NCI-H2081 treated with DMSO at 0.1 percent for 48 hours (cell line): ENCODE measurements at places on chromosomes 1 and 21.

DNA sequence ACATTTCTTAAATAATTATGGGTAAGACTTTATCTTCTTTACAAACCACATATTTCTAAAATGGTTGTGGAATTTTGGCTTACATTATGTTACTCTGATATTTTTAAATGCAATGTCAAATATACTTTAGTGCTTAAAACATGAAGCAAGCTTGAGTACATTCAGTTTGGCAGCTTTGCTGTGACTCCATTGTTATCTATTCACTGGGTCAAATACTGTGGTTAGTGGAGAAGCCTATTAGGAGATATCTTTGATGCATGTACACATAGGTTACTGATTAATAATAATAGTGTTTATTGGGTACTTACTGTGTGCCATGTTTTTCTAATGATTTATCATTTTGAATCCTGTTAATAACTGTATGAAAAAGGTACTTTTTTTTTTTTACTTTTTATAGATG lies 520.4 kb upstream of the B3GALT2 start:
- DNase-seq, result no peak

- no peak for DNase-seq
Measured at GRCh38 chr1:177645491-177646190, 324.2 kb downstream of the SEC16B start.

DNA sequence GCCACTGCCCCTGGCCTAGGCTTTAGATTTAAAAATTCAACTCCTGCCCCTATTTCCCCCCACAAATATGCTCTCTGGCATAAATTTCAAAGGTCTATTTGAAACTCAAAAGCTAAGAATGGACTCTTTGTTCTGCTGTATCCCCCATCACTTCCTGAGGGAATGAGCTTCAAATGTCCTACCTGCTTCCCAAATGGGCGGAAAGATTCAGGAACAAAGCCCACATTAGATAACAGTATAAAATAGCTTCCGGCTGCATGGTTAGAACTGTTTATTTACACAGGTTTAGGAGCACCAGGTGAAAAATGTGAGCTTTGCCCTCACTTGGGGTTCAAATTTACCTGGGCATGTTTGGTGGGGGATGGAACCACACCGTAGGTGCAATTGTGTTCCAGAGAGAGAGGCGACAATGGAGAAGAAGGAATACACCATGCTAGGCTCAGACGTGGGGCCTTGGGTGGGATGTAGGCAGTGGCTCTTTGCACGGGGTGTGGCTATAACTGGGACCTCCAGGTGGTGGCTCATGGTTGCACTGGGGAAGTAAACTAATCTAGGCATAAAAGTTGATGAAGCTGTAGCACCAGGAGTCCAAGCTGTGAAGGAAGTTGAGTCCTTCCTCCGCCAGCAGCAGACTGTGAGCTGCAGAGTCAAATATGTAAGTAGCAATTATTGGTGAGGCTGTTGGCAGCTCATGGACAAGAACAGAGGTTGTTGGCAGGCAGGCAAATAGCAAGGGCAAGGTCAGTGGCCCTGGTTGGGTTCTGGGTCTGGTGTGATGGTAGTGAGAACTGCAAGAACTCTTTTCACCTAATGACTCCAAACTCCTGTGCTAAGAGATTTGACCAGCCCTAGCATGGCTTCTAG lies 41.5 kb upstream of the SRSF10 start:
- no peak for DNase-seq

- DNase-seq, result no peak
Measured at GRCh38 chr1:186511761-186512637, 51.1 kb upstream of the PDC start.

GRCh38 chr1:167120899-167121298 lies 27.0 kb downstream of the STYXL2 start:
- DNase-seq, result no peak

- DNase-seq, result no peak
Measured at GRCh38 chr1:89671775-89672488, 39.0 kb downstream of the LRRC8C start.

DNA sequence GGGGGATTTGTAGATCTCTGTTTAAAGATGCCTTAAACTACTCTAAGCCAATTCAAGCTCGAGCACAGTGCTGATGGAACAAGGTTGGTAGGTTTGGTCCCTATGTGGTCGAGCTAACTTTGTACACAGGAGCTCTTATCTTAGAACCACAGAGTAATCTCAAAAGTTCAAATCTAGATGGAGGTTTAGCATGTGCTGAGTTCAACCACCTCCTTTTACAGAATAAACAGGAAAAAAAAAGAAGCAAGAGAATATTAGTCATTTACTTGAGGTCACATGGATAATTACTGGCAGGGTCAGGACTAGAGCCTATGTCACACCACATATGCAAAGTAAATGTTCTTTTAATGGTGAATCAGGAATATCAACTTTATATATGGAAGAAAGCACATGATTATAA lies 86.2 kb downstream of the DTL start:
- no peak for DNase-seq

GRCh38 chr1:173328961-173329360 lies 121.8 kb upstream of the TNFSF4 start:
- DNase-seq, result no peak

DNA sequence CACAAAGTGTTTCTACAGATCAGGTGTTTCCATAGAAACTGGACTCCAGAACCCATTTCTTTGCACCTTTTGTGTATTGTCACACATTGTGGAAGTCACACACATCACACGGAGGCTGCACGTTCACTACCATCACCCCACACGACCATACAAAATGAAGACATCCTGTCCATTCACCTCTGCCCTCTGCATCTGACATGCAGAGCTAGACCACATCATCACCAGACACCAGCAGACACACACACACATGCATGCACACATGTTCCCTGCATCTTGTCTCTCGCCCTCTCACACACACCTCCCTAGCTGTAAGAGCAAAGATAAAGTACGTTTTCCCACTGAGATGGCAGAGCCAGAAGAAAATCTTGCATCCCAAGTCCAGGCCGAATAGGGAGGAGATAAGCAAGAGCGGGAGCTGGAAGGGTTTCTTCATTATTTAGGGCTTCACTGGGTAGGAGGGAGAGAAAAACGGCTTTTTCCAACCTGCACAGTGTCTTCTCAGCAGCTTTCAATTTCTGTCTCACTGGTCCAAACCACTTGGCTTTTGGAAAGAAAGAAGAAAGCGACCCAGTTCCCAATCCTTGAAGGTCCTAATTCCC lies 709 bp downstream of the PRELP start:
- no peak for DNase-seq

DNA sequence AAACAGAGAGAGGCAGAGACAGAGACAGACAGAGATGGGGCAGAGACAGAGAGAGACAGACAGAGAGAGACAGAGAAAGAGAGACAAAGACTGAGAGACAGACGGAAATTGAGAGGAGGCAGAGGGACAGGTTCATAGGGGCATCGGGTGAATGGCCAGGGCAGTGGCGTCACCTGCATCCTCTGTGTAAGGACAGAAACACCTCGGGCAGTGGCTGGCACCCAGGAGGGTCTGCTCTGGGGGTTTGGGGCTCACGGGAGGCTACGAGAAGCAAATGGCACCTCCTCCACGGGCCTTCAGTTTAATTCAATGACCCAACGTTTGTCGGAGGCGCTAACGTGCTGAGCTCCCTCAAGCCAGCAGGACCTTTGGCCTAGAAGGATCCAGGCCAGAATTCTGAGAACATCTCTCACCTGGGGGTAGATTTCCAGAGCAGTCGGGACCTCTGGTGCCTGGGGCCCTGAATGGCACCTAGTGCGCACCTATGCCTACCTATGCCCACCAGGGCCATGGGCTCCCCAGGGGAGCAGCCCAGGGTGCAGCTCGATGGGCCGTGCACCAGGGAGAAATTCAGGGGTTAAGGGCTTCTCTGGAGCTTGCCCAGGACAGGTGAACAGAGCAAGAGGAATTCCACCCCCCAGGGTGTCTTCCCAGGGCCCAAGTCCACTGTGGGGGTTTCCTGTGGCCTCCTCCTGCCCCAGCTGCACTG lies 20.6 kb upstream of the PTTG1IP start:
- DNase-seq, result no peak
